ENCODE measurements at places on chromosomes 13 and 19. TPM values are rescaled to one million over a fixed set of nuclear protein-coding genes. Genes with fewer than 3 reads are reported as not detected.

ZNF524 gene
- 18.4 TPM for total RNA-seq

ZIC2 gene
- not detected for total RNA-seq

CD177 gene
- total RNA-seq, result 0.26 TPM

RNF113B gene
- total RNA-seq, result not detected

SPRED3 gene
- total RNA-seq, result 0.13 TPM

SHANK1 gene
- under 0.01 TPM for total RNA-seq

EFNB2 gene
- 11.3 TPM for total RNA-seq
